Daoy (cell line): ENCODE measurements at places on chromosomes 3 and 15. TPM values are rescaled to one million over a fixed set of nuclear protein-coding genes. Genes with fewer than 3 reads are reported as not detected.

RAD51 gene
- total RNA-seq, result 17.9 and 18.7 TPM in 2 replicates

ANKRD63 gene
- total RNA-seq, result 0.63 and 0.97 TPM in 2 replicates

SCAANT1 gene
- not detected in 2 replicates for total RNA-seq

GRCh38 chr3:115800489-115801075 is 177.3 kb downstream of the GAP43 start:
- peak; percentile 43 for DNase-seq

- DNase-seq, result no peak
These were observed 229.9 kb downstream of the CHST2 start for GRCh38 chr3:143349455-143349854.

DNA sequence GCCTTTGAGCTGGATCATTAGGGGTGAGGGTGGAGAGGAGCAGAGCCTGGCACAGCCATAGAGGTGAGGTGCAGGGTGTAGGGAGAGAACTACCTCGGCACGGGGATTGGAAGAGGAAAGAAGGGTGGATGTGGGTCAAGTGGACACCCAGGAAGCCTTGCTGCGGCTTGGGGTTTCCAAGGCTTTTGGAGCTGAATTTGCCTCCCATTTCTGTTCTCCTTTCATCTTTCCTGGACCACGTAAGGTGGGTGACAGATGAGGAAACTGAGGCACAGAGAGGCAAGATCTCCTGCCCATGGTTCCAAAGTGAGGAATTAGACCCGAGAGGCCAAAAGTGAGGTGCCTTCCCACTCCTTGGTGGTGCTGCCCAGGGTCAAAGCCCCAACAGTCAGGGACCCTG is 35.4 kb upstream of the SFMBT1 start:
- DNase-seq, result no peak

DNA sequence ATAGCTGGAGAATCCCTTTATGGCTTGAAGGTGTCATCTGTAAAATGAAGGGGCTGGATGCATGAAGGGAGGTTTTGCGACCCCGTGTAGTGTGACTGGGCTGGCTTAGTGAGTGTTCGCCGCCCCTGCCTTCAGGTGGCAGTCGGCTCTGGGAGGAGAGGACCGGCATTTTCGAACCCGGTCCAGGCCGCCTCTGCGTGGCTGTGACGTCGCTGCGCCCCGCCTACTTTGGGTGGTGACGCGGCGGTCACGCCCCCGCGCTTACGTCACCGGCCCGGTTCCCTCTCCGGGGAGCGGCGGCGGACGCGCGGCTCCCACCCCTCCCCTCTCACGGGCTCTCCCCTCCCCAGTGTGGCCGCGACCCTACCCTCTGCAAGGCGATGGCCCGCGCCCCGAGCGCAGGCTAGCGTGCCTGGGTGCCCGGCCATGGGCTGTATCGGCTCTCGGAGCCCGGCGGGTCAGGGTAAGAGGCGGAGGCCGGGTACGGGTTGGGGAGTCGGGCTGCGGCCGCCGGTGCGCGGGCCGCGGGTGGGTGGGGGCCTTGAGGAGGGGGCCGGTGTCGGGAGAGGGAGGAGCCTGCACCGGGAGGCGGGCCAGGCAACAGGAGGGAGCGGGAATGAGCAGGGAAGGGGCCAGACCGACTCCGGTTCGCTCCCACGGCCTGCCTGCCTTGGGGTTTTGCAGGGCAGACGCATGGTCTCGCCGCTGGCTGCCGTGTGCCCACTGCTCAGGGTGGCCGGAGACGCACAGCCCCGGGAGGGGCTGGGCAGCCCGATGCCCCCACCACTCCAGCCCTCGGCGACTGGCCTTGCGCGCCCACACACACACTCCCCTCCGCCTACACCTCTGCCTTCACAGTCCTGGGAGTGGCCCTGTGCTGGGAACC is 1.5 kb upstream of the FAM131A start:
- DNase-seq, result peak; percentile 91

GRCh38 chr3:172710664-172711453 is at the start of gene NCEH1:
NCEH1 (minus strand) TSS chr3:172711067; CDS start chr3:172710984, 83 bp downstream.
- peak; percentile 99 for DNase-seq

GRCh38 chr3:60912876-60913275 is 338.4 kb downstream of the FHIT start:
- DNase-seq, result no peak

DNA sequence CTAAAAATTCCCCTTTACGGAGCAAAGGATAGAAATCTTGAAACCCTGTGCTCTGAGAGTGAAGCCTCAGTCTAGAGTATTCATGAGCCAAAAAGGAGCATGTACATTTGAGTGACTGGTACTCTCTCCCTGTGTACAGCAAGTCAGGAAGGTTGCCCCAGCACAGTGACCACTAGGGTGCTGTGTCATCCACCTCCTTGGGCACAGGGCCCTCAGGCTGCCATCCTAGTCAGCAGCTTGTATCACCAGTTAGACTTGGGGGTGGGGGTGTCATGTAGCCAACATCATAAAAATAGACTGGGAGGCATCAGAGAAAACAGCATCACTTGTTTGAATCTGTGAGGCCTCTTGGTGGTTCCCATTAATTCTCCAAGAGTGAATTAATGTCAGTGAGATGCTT is 12.0 kb downstream of the NME9 start:
- no peak for DNase-seq
